ENCODE measurements at places on chromosomes 4 and X. TPM values are rescaled to one million over a fixed set of nuclear protein-coding genes. Genes with fewer than 3 reads are reported as not detected.

Gene PHOX2B
- total RNA-seq = not detected

Gene CRMP1
- total RNA-seq = 117 TPM

Gene RASL11B
- 71.4 TPM for total RNA-seq

Gene SHOX
- not detected for total RNA-seq

Gene HTRA3
- 2.9 TPM for total RNA-seq

Gene GNRHR
- total RNA-seq = not detected

Gene BTC
- 0.11 TPM for total RNA-seq

Gene GBA3
- total RNA-seq = not detected

Gene PACRGL
- total RNA-seq = 11.9 TPM

Gene BBS12
- 2.6 TPM for total RNA-seq

- DNase-seq = no peak
Observed at GRCh38 chr4:3345384-3345783, 52.6 kb downstream of the RGS12 start.

- no peak for DNase-seq
Observed at GRCh38 chr4:110155654-110156053, 42.8 kb downstream of the ELOVL6 start.

GRCh38 chrX:14015941-14016340, 13.8 kb downstream of the GEMIN8 start:
- DNase-seq = no peak

- peak; percentile 31 for DNase-seq
Observed at GRCh38 chrX:103063918-103064434, at the start of gene BEX1. Gene BEX1 (minus strand): TSS chrX:103064171. CDS start chrX:103063274, 897 bp downstream.

DNA sequence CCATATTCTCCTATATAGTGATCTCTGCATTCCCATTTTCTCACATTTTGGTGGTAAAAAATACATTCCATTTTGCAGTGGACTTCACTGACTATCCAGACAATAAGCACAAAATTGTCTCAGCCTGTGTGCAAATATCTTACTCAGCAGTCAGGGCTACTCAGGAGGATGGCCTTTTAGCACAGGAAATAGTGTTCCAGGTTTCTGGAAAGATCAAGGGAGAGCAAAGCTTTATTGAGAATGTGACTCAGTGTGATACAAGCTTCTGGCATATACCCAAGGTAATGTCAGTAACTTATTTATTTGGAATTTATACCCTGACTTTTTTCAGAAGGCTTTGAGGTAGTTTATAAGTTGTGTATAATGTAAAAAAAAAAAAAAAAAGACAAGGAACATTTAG, 233.4 kb downstream of the TEX13A start:
- DNase-seq = no peak

DNA sequence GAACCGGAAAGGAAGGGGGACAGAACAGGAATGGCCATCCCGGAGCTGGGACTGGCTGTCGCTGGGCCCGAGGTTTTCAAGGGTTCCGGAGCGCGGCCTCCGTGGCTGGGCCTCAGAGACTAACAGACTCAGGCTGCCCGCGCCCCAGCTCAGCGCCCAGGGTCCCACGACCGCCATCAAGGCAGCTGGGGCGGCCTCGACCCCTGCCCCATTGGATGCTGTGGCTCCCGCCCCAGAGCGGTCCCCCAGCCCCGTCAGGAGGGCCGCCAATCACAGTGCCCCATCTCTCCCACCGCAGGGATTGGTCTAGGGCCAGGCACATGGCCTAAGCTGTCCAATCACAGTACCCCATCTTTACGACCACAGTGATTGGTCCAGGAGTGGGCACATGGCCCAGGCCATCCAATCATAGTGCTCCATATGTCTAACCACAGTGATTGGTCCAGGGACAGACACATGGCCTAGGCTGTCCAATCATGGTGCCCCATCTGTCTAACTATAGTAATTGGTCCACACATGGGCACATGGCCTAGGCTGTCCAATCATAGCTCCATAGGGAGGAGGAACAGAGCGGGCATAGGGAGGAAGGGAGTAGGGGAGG, 105.3 kb upstream of the NKX1-1 start:
- no peak for DNase-seq

- no peak for DNase-seq
Observed at GRCh38 chr4:126230269-126230668, 915.5 kb downstream of the FAT4 start.

DNA sequence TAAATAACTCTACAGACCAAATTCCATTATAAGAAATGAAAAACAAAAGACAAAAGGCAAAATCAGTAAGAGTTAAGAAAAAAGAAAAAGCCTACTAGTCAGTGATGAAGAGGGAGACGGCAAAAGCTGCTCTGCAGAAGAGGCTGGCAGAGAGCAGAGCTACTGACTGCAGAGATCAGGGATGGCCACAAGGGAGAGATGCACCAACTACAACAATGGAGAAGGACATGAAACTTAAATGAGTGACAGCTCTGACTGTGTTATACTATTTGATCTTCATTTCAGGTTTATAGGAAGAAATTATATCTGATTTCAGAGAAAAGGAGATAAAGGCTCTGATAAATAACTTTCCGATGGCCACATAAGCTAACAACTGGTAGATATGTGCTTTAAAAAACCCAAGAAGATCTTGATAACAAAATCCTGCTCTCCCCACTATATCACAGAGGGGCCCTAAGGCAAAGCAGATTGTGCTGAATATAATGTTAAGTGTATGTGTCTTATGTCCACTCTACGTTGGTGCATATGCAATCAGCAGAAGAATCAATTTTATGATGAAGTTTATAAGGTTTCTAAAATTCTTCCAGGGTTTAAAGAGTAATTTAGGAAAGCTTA, 58.4 kb upstream of the COX18 start:
- no peak for DNase-seq

GRCh38 chrX:149993989-149994388, 55.7 kb upstream of the EOLA2 start:
- DNase-seq = no peak

DNA sequence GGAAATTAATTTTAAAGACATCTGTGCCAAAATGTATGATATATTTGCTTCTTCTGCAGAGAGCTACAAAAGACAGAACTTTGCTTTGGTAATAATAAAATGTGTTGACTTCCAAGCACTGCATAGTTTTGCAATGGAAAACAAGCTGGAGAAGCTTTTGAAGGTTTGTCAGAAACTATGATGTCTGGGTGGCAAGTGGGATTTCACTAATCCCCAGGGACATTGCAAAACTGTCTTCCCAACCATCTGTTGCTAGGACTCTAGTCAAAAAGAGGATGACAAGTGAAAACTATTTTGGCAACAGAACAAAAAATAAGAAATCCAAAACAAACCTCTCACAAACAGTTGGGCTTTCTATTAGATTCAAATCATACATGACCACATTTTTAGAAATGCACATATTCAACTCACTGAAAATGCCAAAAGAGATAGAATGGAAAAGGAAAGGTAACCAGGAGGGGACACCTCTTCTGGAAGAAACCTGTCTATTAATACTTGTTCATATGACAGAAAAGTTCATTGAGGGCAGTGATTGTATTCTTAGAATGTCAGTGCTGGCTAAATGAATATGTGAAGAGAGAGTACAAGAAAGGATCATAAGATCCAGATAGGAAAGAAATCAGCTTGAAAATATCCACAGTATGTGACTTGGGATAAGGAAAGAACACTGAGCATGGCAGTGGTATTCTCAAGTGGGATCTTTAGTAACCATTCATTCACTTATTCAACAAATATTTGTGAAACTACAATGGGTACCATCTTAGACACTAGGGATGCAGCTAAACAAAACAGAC, 228.0 kb downstream of the RASL11B start:
- DNase-seq = no peak

GRCh38 chr4:65669111-65670019, 924 bp downstream of the EPHA5 start:
- no peak for DNase-seq

DNA sequence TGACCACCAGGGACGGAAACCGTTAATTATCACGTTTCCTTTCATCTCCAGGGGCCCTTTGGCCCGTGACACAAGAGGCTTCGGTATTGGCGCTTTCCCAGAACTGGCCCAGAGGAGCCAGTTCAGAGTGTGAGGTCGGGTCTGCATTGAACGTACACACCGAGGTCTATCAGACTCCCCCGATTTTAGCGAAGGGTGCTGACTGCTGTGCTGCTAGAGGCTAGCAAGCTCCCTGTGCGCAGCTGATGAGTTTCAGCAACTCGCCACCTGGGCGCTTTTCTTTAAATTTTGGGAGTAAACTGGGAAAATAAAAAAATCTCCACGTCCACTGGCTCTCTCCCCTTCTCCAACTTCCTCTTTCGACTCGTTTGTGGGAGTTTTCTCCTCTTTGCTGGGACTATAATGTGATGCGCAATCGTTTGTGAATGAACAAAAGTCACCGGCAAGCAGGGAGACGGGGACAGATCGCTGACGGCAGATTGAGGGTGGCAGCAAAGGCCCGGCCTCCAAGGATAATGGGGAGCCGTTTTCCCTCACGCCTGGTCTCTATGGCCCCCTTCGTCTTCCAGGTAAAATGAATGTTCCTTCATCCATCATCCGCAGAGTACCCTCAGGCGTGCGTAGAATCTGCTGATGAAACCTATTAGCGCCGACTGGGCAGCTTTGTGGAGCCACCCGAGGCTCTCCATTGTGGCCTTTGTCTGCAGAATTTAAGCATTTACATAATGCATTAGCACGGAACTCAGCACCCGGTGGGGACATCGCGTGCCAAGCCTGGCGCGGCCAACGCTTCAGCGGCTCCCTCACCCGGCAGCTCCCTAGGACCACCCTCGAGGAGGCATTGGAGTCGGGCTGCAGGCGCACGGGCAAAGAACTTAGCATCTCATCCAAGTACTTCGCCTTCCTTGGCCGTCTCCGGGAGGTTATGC, 1.6 kb upstream of the LRAT start:
- peak; percentile 90 for DNase-seq

DNA sequence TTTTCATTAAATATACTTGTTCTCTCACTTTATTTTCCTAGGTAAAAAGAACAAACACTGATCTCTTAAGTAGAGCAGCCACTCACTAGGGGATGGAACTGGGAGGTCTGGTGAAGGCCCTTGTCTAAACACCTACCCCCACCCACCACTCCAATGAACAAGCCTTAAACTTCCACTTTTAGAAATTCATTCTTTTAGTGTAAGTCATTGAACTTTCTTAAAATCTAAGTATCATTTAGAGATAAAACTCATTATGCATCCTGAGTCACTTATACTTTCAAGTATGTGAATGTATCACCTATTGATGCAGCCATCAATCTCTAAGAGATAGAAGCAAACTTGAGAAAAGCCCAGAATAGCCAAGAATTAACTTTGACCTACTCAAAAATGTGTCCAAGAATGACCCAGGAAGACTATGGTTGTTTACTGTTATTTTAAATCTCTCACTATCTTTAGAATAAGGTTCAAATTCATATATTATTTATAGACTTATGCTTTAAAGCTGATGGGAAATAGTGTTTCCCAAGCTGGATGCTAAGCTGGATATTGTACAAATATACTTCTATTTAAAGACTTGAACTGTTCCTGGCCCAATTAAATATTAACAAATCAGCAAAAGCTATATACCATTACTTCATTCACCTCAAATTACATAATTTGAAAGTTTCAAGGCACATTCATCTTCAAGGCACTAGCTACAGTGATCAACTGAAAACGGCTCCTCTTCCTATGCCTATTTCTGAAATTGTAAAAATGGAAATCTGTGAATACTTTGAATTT, 49.5 kb downstream of the CAMK2D start:
- DNase-seq = no peak

All from H1 (cell line).